Memory B cell (primary cell): ENCODE measurements at places on chromosomes 11 and 22.

DNA sequence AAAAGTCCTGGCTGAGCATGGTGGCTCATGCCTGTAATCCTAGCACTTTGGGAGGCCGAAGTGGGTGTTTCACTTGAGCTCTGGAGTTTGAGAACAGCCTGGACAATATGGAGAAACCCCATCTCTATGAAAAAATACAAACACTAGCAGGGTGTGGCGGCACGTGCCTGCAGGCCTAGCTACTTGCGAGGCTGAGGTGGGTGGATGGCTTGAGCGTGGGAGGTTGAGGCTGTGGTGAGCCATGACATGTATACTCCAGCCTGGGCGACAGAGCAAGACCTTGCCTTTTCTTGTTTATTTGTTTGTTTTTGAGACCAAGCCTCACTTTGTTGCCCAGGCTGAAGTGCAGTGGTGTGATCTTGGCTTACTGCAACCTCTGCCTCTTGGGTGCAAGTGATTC is 8.1 kb upstream of the CRY2 start:
- no peak for DNase-seq

GRCh38 chr11:9070749-9071491 is 20.5 kb downstream of the SCUBE2 start:
- no peak for DNase-seq

GRCh38 chr11:122696662-122697061 is 41.1 kb downstream of the UBASH3B start:
- no peak for DNase-seq

DNA sequence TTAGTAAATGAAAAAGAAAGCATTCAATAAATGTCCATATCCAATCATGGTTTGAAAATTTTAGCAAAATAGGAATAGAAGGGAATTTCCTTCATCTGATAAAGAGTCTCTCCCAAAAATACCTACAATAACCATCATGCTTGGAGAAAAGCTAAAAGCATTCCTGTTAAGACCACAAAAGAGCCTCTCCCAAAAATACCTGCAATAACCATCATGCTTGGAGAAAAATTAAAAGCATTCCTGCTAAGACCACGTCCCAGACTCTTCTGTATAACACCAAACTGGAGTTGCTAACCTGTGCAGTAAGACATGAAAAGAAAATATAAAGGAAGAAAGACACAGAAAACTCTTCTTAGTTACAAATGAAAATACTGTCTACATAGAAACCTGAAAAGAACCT is 69.4 kb downstream of the LINC01488 start:
- no peak for DNase-seq

DNA sequence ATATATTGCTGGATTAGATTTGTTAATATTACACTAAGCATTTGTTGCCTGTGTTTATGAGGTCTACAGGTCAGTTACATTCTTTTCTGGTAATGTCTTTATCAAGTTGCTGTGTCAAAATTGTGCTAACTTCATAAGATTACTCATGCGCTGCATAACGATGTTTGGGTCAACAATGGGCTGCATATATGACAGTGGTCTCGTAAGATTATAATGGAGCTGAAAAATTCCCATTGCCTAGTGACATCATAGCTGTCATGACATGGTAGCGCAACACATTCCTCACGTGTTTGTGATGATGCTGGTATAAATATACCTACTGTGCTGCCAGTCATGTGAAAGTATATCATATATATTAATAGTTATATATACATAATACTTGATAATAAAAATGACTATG is 34.2 kb downstream of the POLD3 start:
- DNase-seq = no peak
